ENCODE measurements at places on chromosomes 3 and 15.

- ATAC-seq, result no peak
Measured at GRCh38 chr3:189108067-189108466, 63.7 kb upstream of the TPRG1 start.

GRCh38 chr3:169648451-169648850 lies 15.1 kb downstream of the MECOM start:
- no peak for ATAC-seq

GRCh38 chr15:96150254-96150653 lies 180.2 kb upstream of the NR2F2 start:
- ATAC-seq, result no peak

- peak; percentile 30 for ATAC-seq
Measured at GRCh38 chr3:133424937-133425869, 25.3 kb downstream of the BFSP2 start.

DNA sequence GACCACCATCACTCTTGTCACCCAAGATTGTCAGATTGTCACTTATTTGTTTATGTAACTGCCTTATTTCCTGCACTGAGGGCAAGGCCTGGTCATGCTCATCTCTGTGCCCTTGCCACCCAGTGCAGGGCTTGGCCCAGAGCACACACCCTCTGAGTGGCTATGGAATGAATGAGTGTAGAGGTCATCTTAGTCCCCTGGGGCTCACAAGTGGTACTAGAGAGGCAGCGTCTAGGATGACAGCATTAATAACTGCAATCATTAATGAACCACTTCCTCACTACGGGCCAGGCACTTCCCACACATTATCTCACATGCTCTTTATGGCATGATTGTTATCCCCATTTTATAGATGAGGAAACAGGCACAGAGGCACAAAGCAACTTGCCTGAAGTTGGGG lies 117.0 kb downstream of the SMAD6 start:
- no peak for ATAC-seq

- no peak for ATAC-seq
Measured at GRCh38 chr15:79773128-79773527, 123.7 kb downstream of the MTHFS start.

GRCh38 chr15:20644896-20645295 lies 103.3 kb upstream of the GOLGA6L6 start:
- no peak for ATAC-seq

- ATAC-seq, result no peak
Measured at GRCh38 chr3:48748754-48749153, 31.7 kb upstream of the IP6K2 start.

- no peak for ATAC-seq
Measured at GRCh38 chr3:113157408-113158030, 53.8 kb upstream of the BOC start.

DNA sequence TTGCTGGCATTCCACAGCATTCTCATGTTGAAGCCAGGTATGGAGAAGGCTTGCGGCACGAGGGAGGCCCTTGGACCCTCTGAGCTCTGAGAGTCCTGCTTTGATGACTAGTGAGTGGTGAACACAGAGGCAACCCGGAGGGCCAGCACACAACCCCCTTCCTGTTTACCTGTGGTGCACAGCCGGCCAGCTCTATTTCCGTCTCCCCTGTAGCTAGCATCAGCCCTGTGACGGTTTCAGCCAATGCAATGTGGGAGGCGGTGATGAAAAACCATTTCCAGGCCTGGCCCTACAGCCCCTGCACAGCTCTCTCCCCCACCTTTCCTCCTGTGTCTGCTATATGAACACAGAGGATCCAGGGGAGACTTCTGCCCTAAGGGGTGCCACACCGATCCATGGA lies 76.8 kb upstream of the KLHL25 start:
- ATAC-seq, result no peak

DNA sequence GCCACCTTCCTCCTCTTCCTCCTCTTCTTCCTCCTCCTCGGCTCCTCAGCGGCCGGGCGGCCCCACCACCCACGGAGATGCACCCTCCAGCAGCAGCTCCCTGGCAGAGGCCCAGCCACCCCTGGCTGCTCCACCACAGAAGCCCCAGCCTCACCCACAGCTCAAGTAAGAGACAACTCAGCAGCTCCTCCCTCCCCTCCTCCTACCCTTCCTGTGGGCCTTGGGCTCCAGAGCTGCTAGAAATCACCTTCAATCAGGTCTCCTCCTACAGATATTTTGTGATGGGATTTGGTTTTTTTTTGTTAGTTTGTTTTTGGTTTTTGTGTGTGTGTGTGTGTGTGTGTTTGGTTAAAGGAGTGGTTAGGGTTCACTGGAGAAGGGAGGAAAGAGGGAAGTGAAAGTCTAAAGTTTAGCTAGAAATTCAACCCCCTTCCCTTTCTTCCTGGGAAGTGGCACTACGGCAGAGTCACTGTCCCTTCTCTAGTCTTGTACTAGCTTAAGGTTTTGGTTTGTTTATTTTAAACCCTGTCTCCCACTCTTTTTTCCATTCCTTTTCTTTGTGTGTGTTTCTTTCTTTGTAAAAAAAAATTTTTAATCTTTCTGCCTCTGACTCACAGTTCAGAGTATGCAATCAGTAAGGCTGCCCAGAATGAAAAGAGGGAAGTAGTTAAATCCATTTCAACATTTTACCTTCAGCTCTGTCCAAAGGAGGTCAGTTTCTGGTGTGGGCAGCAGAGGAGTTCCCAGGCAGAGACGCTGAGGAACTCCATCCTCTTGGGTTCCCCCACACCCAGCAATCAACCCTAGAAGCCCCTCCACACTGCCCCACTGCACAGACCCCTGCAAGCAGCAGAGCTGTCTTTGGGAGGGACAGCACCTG lies 29.0 kb upstream of the TIMP4 start:
- ATAC-seq, result peak; percentile 79

DNA sequence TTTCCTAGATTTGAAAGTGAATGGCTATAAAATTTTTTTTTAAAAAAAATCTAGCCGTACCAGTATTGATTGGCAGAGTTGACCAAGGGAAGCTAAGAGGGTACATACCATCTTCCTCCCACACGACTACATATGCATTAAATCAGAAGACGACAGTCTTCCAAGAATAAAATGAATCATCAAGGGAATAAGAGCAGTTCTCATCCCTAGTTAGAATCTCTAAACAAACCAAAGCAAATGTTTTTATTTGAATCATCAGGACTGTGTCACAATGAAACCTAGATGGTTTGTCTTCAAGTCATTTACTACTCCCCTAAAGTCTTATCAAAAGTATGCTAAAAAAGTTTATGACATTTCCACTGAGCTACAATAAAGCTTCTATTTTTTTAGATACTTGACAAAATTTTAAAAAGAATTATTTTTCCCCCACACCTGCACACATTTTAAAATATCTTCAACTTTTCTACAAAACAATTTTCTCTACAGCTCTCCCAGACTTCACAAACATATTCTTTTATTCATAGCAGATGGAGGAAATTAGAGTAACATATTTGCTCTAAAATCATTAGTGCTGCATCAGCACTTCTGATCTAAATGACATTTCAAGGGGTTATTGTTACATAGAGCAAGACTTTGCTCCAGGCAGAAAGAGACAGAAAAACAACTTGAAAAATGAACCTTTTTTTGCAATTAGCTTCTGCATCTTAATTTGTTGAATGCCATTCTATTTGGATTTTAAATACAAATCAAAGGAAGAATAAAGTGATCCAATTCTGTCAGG lies 547.1 kb downstream of the FHIT start:
- no peak for ATAC-seq

DNA sequence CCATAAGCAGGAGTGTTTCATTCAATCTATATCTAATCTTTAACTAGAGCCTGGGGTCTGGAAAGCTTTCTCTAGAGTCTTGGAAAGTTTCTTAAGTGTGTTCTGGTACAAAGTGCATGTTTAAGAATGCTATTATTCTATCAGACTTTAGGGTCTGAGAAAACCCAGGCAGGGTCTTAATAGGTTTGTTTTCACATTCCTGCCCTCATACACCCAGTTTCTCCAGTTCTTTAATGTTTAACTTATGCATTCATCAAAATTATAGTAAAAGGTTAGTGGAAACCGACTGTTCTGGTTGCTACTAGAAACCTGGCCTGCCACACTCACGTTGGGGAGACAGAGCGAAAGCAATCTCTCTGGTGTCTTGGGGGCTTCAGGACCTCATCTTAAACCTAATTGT lies 102.9 kb upstream of the WDR72 start:
- ATAC-seq, result no peak

GRCh38 chr3:139611528-139611927 lies 66.2 kb downstream of the NMNAT3 start:
- no peak for ATAC-seq

DNA sequence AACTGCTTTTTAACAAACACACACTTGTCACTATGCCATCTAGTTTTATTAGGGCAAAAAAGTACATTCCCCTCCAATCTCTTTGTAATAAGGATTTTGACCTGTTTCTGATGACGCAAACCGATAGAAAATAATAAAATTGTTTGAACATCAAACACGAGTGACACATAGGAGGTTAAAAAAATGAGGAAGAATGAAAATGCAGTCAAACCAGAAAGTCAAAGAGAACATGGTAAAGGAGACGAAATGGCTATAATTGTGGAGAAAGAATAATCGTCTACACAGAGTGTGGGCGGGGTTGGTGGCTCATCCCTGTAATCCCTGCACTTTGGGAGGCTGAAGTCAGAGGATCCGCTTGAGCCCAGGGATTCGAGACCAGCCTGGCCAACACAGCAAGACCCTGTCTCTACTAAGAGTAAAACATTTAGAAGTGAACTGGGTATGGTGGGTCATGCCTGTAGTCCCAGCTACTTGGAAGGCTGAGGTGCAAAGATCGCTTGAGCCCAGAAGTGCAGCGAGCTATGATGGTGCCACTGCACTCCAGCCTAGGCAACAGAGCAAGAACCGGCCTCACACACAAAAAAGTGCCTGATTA lies 83.2 kb downstream of the MEIS2 start:
- no peak for ATAC-seq

DNA sequence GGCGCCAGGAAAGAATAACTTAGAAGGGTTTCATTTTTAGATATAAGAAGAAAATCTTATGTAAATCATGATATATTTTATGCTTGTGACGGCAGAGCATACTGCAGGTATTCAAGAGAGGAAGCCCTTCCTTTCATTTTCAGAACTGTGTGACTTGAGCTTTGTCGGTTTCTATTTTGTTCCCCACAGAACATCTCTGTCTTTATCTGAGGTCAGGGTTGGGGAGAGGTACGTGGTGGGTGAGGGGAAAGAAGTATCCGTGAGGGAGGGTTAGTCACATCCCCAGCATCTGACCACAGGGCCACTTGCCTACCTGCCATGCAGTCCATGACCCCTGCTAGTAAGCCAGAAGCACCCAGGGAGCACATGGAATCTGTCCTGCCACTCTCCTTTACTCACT lies 126.5 kb downstream of the DGKG start:
- peak; percentile 73 for ATAC-seq

DNA sequence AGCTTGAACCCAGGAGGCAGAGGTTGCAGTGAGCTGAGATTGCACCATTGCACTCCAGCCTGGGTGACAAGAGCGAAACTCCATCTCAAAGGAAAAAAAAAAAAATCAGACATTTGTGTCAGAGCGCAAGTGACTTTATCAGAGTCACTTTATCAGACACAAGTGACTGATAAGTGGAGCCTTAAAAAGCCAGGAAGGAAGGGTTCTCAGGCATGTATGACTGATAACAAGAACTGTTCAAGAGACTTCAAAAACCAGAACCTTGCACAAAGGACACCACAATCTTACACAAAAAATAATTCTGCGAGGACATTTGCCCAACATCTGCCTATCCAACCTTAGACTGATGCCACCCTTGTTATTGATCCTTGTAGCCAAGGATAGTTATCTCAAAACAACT lies 13.3 kb upstream of the CFAP44 start:
- ATAC-seq, result no peak

DNA sequence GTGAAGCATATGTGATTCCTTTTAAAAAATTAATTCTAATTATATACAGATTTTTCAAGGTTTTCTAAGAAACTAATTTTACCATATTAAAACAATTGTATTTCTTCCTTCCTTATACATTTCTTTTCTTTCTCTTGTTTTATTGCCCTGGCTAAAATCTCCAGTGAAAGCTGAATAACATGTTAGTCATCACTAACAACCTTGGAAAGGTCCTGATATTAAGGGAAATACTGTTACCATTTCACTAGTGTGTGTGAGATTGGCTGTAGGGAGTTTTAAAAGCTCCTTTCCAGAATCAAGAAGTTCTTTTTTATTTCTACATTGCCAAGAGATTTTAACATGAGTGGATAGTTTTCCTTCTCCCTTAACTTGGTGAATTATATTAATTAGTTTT lies 229.7 kb upstream of the EIF1B start:
- ATAC-seq, result no peak

DNA sequence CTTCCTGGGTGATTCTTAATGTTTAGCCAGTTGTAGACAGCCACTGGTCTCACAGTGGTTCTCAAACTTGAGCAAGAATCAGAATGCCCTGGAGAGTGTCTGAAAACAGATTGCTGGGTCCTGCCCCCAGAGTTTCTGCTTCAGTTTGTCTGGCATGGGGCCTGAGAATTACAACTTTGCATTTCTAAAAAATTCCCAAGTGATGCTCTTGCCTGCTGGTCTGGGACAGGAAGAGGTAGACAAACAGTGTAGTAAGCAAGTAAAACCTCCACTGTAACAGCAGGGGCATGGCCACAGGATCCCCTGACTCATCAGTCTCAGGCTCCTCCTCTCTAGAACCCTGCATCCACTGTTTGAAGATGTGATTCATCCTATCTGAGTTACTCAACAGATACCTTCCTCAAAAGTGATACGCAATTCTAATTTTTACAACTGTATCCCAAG lies 36.5 kb downstream of the DZIP1L start:
- ATAC-seq, result no peak

DNA sequence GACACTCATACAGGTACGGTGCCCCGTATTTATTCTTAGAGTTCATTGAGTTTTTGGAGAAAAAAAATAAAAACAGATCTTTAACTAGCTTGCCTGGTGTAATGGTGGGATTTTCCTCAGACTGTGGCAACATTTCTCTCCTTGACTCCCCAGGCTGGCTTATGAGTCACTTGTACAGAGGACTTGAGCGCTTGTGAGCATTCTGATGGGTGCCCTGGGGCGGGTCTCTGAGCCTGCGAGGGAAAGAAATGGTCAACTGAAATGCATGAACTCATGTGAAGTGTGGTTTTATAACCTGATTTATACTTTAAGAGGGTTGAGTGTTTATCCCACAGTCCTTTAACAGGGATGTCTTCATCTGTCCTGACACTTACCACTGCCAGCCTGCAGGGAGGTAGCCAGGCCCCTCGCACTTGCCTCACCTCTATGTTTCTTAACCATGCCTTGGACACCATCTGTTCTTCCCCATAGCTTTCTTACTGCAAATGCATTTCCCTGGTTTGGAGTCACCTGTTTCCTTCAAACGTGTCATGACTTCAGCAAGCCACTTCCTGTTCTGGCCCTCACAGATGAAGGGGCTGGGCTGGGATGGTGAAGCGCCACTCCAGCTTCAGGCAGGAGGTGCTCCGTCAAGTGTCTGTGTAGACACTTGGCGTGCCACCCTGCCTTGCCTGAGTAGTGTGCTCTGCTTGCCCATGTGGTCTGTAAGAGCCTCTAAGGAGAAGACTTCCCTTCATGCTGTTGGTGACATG lies 118.7 kb downstream of the PDE8A start:
- ATAC-seq, result peak; percentile 41
